ENCODE measurements at places on chromosomes 6 and 20.

DNA sequence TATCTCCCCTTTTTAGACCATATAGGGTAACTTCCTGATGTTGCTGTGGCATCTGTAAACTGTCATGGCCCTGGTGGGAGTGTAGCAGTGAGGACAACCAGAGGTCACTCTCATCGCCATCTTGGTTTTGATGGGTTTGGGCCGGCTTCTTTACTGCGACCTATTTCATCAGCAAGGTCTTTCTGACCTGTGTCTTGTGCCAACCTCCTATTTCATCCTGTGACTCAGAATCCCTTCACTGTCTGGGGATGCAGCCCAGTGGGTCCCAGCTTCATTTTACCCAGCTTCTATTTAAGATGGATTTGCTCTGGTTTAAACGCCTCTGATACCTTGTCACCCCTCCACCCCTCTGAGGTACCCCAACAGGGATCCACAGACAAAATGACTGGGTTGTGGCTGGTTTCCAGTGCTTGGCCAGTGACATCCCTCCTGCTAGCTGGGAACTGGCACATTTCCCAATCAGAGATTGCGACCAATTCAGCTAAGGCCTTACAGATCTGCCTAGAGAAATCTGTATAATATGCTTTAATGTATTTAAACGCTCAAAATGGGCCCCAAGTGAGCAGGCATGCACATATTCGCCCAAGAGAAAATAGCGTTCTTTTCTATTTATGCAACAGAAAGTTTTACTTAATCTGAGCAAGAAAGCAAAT lies 315.6 kb upstream of the QKI start:
- no peak for DNase-seq

GRCh38 chr6:119482850-119483285 lies 133.3 kb upstream of the MAN1A1 start:
- no peak for DNase-seq

GRCh38 chr6:89939144-89939543 lies 44.9 kb downstream of the GJA10 start:
- DNase-seq: peak; percentile 44

DNA sequence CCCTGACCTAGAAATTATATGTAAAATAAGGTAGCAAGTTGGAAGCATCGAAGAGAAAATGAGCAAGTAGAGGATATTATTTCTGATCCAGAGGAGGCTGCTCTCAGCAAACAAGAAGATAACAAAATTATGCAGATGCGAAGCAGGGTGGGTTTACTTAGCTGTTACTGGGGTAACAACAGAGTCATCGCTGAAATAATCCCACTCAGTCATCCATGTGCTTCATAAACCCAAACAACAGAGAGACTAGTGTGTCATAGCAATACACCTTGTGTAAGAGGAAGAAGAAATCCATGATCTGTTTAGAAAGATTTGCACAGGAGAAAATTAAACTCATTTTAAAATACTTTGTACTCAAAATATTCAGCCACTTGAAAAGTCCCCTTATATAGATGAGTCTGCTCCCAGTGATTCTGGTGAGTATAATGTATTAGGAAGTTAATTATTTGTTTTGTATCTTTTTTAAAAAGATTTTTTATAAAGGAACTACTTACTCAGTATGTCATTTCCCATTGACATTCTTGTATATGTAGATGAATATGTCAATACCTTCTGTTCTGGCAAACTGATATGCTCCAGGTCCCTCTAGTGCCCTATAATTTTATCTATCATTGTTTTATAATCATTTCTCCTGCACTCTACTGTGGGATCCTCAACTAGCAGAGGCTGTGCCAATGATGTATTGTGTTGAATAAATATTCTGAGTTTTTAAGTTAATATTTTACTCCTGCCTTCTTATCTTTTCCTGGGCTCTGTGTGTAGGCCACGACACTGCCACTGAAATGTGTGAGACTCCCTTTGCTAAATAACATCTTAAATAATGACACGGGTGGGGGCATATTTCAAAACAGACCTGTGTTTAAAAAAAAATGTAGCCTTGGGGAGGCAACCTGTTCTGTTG lies 8.6 kb upstream of the HIVEP2 start:
- DNase-seq: no peak

DNA sequence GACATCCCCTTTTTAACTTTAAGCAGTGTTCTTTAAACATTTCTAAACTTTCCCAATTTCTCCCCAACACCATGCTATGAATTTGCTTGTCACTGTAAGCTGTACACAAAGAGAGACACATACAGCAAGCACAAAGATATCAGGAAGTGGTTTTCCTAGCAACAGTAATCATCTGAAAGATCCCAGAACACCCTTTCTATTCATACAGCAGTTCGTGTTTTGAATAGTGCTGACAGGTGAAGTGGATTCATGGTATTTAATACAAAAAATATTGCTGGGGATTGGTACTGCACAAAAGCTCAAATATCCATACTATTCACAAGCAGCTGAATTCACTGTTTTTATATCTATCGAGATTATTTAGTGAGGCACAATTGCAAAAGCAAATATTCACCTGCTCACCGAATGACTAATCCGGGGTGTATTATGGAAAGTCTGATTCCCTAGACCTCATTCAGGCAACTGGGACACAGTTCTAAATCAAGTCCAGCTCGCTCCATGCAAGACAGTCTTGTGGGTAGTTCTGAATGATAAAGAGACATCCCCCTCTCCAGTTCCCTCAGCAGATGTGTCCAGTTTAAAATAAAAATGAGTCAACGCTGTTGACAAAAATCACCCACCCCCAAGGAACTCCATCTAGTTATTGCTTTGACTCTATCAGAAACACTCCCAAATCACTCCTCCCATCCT lies 107.1 kb upstream of the TSHZ2 start:
- no peak for DNase-seq

GRCh38 chr6:5514353-5514752 lies 253.0 kb downstream of the FARS2 start:
- no peak for DNase-seq

- no peak for DNase-seq
Observed at GRCh38 chr6:8825726-8826125, 390.4 kb upstream of the SLC35B3 start.

GRCh38 chr20:5770231-5770986 lies 20.2 kb downstream of the SHLD1 start:
- DNase-seq: no peak

- DNase-seq: no peak
Observed at GRCh38 chr20:54070187-54070987, at the start of gene BCAS1. Gene BCAS1 (minus strand): TSS chr20:54070594. CDS start chr20:54058718, 11,876 bp downstream.

GRCh38 chr6:38016824-38017223 lies 197.3 kb downstream of the ZFAND3 start:
- no peak for DNase-seq

DNA sequence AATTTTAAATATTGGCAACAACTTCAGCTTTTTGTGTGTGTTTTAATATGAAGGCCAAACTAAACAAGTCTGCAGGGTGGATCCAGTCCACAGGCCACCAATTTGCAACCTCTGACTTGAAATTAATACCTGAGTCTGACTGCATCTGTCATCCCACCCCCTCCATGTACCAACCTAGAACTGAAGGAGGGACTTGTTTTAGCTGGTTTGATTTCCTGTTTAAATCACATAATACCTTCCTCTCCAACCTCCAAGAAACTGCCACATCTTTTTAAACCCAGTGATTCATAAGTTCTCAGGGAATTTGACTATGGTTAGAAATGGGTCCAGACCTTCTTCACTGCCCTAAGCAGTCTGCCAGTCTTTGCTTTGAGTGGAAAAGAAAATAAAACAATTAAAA lies 21.6 kb downstream of the RNF8 start:
- no peak for DNase-seq

DNA sequence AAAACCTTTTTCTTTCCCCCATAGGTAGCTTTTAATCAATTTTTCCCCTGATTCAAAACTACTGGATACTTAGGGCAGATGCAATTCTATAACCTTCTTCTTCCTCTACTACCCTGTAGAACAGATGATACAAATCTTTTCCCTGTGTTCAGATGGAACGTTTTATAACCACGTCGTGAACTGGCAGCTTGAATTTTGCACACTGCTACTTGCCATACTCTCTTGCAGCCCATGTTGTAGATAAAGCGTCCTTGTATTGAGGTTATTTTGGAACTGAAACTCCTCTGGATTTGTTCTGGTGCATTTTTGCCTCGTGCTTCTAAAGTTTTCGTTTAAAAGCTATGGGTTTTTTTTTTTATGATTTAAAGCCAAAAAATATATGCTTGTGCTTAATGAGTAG lies 440.2 kb downstream of the RFPL4B start:
- DNase-seq: no peak

DNA sequence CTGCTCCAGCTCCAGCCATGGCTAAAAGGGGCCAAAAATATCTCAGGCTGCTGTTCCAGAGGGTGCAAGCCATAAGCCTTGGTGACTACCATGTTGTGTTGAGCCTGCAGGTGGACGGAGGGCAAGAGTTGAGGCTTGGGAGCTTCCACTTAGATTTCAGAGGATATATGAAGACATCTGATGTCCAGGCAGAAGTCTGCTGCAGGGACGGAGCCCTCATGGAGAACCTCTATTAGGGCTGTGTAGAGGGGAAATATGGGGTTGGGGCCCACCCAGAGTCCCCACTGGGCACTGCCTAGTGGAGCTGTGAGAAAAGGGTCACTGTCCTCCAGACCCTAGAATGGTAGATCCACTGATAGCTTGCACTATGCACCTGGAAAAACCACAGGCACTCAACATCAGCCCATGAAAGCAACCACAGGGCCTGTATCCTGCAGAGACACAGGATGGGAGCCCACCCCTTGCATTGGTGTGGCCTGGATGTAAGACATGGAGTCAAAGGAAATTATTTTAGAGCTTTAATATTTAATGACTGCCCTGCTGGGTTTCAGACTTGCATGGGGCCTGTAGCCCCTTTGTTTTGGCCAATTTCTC lies 70.5 kb downstream of the NINL start:
- no peak for DNase-seq

GRCh38 chr6:37256692-37257319 lies 766 bp upstream of the TBC1D22B start:
- DNase-seq: no peak

GRCh38 chr6:15331143-15331542 lies 85.3 kb downstream of the JARID2 start:
- DNase-seq: no peak

GRCh38 chr6:56916849-56917551 lies 37.9 kb upstream of the BEND6 start:
- DNase-seq: no peak

DNA sequence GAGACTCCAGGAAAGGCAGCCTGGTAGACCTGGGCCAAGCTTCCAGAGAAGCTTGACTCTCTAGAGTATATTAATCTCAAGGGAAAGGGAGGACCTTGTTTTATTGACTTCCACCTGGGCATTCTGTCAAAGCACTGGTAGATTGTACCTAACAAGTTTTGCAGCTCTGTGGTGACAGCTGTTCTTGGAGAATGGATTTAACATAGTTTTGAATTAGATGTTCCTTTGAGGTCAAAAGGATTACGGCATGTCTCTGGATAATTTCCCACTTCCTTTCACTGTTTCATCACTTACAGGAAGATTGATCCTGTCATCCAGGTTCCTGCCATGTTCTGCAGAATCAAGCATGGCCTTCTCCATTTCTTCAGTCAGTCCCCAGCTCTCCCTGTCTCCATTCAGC lies 246.0 kb downstream of the PHACTR1 start:
- no peak for DNase-seq

DNA sequence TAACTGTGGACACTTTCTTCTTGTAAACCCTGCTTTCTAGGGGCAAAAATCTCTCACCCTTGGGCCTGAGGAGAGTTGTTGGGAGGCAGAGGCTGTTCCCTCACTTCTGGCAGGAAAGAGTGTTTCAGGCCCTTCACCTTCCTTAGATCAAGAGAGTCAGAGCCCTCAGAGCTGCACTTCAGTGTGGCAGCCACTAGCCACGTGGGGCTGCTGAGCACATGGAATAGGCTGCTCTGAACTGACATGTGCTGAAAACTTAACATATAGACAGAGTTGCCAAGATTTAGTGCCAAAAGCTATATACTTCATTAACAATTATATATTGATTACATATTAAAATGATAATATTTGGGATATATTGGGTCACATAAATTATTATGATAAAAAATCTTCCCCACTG lies 4.4 kb upstream of the LMBRD1 start:
- DNase-seq: no peak

DNA sequence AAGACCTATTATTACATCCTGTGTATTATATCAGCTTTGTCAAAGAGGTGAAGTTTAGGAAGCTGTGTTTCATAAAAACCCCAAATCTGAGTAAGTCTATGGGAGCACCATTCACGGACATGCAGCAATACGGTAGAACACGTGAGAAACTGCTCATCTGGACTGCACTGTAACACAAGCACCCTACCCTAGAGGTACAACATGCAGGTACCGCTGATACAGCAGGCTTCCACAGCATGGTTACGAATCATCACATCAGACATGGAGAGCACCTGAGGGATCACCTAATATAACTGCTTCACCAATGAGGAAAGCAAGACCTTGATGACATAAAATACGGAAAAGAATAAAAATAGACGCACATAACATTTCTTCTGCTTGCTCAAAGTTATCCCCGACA lies 96.7 kb downstream of the GMDS start:
- no peak for DNase-seq

- DNase-seq: peak; percentile 69
Observed at GRCh38 chr20:49186535-49187329, 1.4 kb downstream of the STAU1 start.

GRCh38 chr6:134519465-134519864 lies 201.6 kb upstream of the SGK1 start:
- no peak for DNase-seq

- no peak for DNase-seq
Observed at GRCh38 chr6:110395221-110395620, 20.2 kb downstream of the DDO start.

GRCh38 chr6:15389765-15390723 lies 144.2 kb downstream of the JARID2 start:
- no peak for DNase-seq

- no peak for DNase-seq
Observed at GRCh38 chr20:576156-576555, 32.6 kb upstream of the CSNK2A1 start.

- no peak for DNase-seq
Observed at GRCh38 chr6:128696691-128697689, 176.6 kb upstream of the PTPRK start.

DNA sequence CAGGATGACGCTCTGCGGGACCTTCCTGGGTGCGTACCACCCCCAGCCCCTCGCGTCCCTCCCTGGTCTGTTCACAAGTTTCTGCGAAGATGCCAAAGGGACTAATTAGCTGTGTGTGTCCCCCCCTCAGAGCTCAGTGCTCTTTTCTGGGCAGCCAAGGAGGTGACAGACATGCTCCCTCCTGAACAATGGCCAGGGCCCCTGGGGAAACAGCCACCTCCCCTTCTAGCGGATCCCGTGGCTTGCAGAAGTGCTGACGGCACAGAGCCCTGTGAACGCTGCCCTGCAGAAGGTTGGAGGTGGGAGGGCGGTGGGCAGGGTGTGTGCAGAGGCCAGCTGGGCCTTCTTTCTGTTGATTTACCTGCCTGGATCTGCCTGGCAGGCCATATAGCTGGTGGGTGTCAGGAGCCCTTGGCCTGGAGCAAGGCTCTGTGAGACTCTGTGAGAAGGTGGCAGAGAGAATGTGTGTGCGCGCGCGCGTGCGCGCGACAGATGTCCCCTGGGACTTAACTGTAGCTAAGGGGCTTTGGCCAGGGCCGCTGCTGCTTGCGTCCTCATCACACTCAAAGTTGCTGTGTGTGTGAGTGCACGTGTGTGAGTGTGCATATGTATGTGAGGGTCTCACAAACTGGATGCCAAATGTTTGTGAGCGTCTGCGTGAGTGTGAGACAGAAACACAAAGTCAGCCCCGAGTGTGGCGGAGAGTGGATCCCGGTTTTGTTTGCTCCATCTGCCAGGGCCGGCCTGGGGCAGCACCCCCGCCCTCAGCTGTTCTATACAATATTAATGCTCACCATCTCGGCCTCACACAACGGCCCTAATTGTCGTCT lies 3.5 kb upstream of the MYT1 start:
- DNase-seq: no peak
